ENCODE measurements at places on chromosomes 1 and 21.
A peak's percentile ranks its signal among the peaks of the same experiment; 100 is the strongest.

DNA sequence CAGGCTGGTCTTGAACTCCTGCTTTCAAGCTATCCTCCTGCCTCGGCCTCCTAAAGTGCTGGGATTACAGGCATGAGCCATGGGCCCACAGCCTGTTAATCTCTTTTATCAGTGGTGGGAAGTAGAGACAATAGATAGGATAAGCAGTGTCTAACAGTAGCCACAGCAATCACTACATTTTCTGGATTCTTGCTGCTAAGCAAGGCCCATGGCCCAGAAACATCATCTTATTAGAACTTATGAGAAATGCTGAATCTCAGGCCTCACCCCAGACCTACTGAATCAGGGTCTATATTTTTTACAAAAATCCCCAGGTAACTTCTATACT, 29.7 kb downstream of the IGFN1 start:
- DNase-seq: no peak

DNA sequence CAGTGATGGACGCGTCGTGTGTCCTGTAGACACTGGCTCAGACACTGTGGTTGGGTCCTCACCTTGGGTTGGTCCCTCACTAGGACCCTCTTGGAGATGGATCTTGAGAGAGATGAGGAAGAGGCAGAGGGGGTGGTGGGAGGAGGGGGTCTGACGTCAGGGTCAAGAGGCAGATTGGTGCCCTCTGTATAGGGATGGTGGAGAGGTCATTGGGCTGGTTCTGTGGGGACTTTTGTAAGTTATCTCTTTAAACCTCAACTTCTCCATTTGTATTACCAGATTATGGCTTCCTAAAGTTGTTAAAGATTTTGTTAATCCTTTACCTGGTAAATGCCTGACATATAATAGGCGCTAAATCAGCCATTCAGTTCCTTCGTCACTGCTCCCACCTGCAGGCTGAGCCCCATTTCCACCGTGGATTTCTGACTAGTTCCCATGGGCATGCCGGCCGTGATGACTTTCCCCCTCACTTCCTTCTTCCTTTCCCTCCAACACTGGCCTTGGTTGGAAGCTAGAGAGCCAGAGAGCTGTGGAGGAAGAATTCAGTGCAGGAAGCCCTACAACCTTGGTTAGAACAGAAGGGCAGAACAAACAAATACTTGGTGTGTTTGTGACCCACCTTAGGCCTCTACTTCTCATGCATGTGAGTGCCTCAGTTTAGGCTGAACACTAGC, 8.6 kb downstream of the H6PD start:
- no peak for DNase-seq

GRCh38 chr1:225318706-225319575, 108.9 kb downstream of the LBR start:
- DNase-seq: peak; percentile 42

- no peak for DNase-seq
These were observed 742.0 kb downstream of the NCAM2 start for GRCh38 chr21:21740207-21740606.

DNA sequence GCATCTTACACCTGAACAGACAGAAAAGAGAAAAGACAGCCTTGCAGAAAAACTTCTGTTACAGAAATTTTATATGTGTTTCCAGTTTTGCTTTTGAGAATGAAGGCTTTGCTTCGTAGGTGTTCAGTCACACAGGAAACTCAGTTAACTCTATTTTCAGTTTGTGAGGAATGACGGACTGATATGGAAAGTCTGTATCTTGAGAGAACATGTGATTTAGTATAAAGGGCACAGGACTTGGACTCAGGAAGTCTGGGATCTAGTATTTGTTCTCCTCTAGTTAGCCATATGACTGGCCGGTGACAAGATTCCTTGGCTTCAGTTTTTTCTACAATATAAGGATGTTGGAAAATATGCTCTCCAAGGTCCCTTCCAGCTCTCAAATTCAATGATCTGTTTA, 149.1 kb downstream of the OLFM3 start:
- DNase-seq: no peak

- no peak for DNase-seq
These were observed 796.3 kb downstream of the BRINP3 start for GRCh38 chr1:189681252-189681919.

GRCh38 chr1:171158551-171158950, 26.5 kb upstream of the FMO2 start:
- DNase-seq: no peak
